ENCODE measurements at places on chromosomes 1 and 21. TPM values are rescaled to one million over a fixed set of nuclear protein-coding genes. Genes with fewer than 3 reads are reported as not detected.

Gene LRRC3
- 0.37 TPM for total RNA-seq

Gene CLCA1
- 0.44 TPM for total RNA-seq

Gene FCAMR
- total RNA-seq = not detected

Gene GBP4
- total RNA-seq = 1.3 TPM

Gene SYDE2
- 5.7 TPM for total RNA-seq

Gene FCRLA
- not detected for total RNA-seq

Gene KIAA1614
- total RNA-seq = 1.7 TPM

Gene RNU1-1
- 5,169 TPM for total RNA-seq

Gene FNDC5
- total RNA-seq = 0.28 TPM

GRCh38 chr1:223631473-223631872 is 34.0 kb downstream of the CAPN8 start:
- no peak overlapping the region for H3K27ac ChIP-seq
- H3K4me1 ChIP-seq = no peaks in the 10 kb centered on the region
- no peak overlapping the region for H3K4me3 ChIP-seq
- DNase-seq = no peak
- H3K27me3 ChIP-seq = no peaks in the 10 kb centered on the region

- peaks cover 78% of the 10 kb centered on the region for H3K4me1 ChIP-seq
- no peak overlapping the region for H3K4me3 ChIP-seq
- peak overlapping the region; percentile 95 for H3K27ac ChIP-seq
- H3K36me3 ChIP-seq = no peaks in the 10 kb centered on the region
- H3K27me3 ChIP-seq = no peaks in the 10 kb centered on the region
Measured at GRCh38 chr1:43545695-43546387, 15.2 kb downstream of the PTPRF start.

DNA sequence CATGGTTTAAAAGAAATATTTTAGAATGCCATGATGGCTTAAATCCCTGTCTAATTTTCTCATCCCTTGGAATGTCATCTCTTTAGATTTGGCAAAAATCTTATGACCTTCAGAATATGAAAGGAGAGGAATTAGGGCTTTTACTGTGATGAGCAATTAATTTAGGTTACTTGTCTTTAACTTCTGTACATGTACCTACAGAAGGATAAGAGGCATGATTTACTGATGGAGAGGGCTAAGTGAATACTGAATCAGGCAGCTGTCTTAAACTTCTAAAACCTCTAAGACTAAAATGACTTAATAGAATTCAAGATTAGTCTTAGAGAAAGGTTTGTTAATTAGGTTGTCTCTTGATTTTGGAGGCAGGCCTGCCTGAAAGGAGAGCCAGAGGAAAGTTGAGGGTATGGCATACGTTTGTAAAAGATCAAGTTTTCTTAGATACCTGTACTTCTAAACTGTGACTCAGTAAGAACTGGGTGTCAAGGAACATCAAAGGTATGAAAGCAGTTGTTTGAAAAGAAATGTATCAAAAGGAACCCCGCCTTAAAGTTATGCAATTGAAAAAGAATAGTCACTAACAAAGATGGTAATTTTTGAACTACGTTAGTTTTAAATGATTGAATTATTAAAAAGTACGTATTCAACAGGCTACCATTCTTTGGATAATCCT is 12.5 kb downstream of the MACO1 start:
- H3K36me3 ChIP-seq = no peaks in the 10 kb centered on the region
- no peak overlapping the region for H3K27ac ChIP-seq
- DNase-seq = no peak

DNA sequence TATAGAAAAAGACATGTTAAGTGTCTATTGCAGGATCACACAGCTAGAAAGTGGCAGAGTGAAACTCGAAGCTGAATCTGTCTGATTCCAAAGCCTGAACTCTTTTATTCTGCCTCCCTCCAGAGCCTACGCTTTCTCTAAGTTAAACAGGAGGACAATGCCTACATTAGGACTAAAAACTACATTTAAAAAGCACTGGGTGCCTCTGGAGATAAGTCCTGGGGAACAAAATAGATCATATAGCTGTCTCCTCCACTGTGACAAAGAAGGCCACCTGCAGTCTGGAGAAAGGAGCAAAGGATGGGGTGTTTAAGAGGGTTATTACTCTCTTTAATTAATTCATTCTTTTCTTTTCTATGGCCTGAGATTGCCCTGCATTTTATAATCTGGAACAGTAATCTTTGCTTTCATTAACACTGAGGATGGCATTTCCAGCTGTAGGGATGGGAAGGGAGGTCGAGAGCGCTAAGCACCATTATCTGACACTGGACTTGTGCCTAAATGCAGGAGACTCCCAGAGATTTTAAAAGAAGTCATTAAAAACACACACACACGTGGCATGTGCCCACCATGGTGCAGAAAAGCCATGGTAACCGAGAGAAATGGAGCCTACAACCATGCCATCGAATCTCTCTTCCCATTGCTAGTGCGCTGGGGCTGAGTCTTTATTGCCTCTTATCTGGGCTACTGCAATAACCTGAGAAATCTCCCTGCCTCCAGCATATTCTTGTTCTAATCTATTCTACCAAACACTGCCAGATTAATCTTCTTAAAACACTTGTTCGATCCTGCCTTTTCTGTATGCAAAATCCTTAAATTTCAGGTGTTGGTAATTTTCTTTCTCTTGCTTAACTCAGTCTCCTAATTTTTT is 92.2 kb downstream of the PLXNA2 start:
- no peak for DNase-seq
- H3K4me3 ChIP-seq = no peak overlapping the region
- no peaks in the 10 kb centered on the region for H3K36me3 ChIP-seq
- no peaks in the 10 kb centered on the region for H3K27me3 ChIP-seq

DNA sequence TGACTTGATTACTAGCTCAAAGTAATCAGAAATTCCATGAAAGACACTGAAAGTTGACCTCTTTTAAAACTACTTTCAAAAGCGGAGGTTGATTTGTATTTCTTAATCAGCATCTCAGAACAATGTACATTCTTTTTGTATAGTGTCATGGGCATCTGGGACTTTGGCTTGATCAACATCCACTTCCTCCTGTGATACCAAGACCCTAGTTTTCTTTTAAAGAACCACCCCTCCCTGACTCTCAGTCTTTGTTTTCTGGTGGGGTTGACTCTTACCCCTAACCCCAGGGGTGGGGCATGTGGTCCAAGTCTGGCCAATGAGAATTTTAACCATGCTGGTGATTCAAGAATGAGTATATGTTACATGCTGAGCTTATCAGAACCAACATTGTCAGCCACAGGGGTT is 21.7 kb upstream of the IRF2BP2 start:
- no peaks in the 10 kb centered on the region for H3K36me3 ChIP-seq
- no peak overlapping the region for H3K4me3 ChIP-seq
- no peaks in the 10 kb centered on the region for H3K4me1 ChIP-seq
- H3K27me3 ChIP-seq = no peaks in the 10 kb centered on the region
- DNase-seq = no peak
- peak overlapping the region; percentile 64 for H3K27ac ChIP-seq

DNA sequence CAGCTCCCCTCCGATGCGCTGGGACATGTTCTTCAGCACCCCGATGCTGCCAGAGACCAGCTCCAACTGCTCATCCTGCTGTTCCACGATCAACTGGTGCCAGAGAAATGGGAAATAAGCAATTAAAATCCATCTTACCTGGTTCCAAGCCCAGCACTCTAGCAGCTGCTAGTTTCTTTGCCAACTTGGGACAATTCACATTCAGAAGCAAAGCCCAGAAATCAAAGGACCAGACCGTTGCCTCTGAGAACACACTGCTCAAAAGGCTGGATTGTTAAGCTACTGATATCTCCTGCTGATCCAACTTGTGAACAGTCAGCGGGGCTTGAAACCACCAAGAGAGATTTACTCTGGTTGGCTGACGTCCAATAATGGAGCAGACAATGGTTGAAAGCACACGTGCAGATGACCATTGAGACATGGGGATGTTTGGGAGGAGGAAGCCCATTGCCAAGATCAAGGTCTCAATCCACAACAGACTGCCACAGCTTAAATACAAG is 34.4 kb downstream of the STX6 start:
- DNase-seq = no peak
- H3K4me1 ChIP-seq = no peaks in the 10 kb centered on the region
- peaks cover 42% of the 10 kb centered on the region for H3K36me3 ChIP-seq
- no peaks in the 10 kb centered on the region for H3K27me3 ChIP-seq
- H3K4me3 ChIP-seq = no peak overlapping the region

GRCh38 chr1:244614113-244614836 is 38.7 kb upstream of the DESI2 start:
- H3K27ac ChIP-seq = no peak overlapping the region
- H3K27me3 ChIP-seq = no peaks in the 10 kb centered on the region
- H3K4me3 ChIP-seq = no peak overlapping the region
- no peaks in the 10 kb centered on the region for H3K36me3 ChIP-seq
- DNase-seq = peak; percentile 65
- no peaks in the 10 kb centered on the region for H3K4me1 ChIP-seq

GRCh38 chr1:63967901-63968300 is 194.1 kb downstream of the ROR1 start:
- no peaks in the 10 kb centered on the region for H3K27me3 ChIP-seq
- H3K27ac ChIP-seq = peak overlapping the region; percentile 53
- no peak overlapping the region for H3K4me3 ChIP-seq
- no peaks in the 10 kb centered on the region for H3K36me3 ChIP-seq
- no peak for DNase-seq

DNA sequence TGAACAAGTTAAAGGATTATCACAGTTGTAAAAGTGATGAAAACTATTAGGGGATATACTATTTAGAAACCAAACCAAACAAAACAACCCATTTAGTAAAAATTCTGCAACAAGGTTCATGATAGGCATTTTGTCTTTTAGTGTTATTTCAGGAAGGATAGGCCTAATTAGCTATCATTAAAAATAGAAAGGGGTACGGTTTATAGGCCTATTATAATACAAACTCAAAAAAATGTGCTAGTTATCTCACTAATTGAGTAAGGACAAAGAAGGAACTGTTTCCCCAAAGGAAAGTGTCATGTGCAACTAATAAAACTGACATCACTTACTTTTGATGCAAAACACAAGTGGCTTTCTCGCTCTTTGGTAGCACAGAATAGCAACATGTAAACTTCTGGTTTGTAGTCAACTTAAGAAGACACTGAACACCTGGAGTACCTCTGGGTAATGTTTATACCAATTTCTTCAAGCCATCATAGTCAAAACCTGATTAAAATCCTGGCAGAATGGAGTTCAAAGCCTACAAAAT is 28.5 kb downstream of the SLC16A1 start:
- no peak overlapping the region for H3K4me3 ChIP-seq
- DNase-seq = no peak

DNA sequence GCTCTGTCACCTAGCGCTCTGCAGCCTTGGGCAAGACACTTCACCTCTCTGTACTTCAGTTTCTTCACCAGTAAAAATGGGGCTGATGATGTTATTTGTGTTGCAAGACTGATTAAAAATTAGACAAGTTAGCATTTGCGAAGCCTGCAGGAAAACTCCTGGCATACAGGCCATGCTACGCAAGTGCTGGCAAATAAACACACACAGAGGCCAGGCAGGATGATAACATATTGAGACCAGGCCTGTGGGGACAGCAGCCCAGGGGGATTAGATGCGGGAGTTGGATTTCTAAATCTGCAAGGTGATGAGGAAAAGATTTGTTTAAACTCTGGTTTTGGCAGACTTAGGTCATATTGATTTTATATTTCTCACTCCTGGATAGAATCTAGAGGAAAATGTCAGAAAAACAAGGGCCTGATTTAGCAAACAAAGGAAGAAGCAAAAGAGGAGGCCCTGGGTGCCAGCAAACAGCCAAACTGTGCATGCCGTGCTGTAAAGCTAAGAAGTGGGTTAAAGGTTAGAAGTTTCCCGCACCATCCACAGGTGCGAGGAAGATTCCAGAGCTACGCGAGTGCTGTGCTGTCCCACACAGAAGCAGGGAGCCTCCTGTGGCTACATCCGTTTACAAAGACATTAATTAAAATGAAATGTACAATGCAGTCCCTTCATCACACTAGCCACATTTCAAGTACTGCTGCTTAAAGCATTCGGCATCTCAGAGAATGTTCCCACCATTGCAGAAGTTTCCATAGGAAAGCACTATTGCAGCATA is 532.2 kb downstream of the NPHP4 start:
- DNase-seq = peak; percentile 25
- H3K27me3 ChIP-seq = no peaks in the 10 kb centered on the region
- peak overlapping the region; percentile 28 for H3K27ac ChIP-seq
- no peaks in the 10 kb centered on the region for H3K4me1 ChIP-seq
- H3K4me3 ChIP-seq = no peak overlapping the region
- H3K36me3 ChIP-seq = no peaks in the 10 kb centered on the region

GRCh38 chr1:48726557-48727215 is 50.0 kb downstream of the BEND5 start:
- no peak overlapping the region for H3K27ac ChIP-seq
- no peak for DNase-seq
- H3K36me3 ChIP-seq = no peaks in the 10 kb centered on the region
- no peaks in the 10 kb centered on the region for H3K4me1 ChIP-seq

DNA sequence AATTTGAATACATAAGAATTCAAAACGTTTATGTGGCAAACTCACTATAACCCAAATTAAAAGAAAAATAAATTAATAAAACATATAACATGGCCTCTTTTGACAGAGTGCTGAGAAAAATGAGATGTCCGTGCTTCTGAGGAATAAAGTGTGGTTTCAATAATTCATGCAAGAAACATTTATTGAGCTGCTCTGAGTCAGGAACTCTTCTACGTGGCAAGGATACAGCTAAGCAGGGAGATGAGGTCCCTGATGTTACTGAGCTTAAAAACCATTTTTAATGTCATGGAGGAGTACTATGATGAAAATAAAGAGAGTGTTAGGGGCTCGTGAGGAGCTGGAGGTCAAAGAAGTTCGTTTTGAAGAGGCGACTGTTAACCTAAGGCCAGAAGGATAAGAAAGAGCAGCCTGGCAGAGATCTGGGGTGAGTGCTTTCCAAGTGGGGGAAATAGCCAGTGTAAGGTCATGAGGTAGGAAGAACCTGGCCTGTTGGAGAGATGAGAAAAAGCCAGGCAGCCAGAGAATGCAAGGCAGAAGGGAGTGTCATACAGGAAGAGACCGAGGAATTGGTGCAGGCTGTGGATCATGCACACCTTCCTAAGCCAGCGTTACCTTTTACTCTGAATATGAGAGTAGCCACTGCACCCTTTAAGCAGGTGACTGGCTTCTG is 182.2 kb upstream of the DUSP10 start:
- no peaks in the 10 kb centered on the region for H3K36me3 ChIP-seq
- no peaks in the 10 kb centered on the region for H3K27me3 ChIP-seq
- H3K4me1 ChIP-seq = no peaks in the 10 kb centered on the region

- peak overlapping the region; percentile 76 for H3K27ac ChIP-seq
- no peaks in the 10 kb centered on the region for H3K27me3 ChIP-seq
- H3K4me3 ChIP-seq = peak overlapping the region; percentile 90
- no peaks in the 10 kb centered on the region for H3K36me3 ChIP-seq
Measured at GRCh38 chr1:167455786-167456446, 62.4 kb downstream of the CD247 start.
